ENCODE measurements at places on chromosomes 7 and 10.

DNA sequence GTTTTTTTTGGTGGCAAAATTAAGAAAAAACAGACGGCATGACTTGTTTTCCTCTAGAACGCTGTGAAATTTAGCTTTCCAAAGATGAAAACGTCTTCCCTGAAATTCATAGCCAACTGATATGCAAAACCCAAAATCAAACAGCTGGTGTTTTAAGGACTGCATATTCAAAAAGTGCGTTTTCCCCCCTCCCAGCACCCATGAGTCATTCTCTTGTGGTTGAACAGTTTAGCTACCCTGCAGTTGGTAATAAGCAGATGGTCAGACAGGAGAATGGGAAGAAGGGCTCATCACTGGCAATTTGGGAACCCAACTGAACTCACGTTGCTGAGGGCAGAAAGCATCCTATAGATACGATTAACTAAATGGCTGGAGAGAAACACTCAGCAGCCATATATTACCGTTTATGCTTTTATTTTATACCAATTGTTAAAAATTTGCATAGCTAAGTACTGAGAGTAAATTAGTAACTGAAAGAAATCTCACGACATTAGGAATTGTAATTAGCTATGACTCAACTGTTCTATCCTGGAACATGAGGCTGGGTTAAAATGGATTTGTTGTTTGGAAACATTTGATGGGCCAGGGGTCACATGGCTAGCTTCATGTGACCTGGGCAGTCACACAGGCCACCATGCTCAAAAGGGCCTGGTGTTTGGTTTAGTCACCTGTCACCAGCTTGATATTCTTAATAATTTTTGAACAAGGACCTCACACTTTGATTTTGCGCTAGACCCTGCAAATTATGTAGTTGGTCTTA lies 343.1 kb downstream of the PHTF2 start:
- no peak for DNase-seq

DNA sequence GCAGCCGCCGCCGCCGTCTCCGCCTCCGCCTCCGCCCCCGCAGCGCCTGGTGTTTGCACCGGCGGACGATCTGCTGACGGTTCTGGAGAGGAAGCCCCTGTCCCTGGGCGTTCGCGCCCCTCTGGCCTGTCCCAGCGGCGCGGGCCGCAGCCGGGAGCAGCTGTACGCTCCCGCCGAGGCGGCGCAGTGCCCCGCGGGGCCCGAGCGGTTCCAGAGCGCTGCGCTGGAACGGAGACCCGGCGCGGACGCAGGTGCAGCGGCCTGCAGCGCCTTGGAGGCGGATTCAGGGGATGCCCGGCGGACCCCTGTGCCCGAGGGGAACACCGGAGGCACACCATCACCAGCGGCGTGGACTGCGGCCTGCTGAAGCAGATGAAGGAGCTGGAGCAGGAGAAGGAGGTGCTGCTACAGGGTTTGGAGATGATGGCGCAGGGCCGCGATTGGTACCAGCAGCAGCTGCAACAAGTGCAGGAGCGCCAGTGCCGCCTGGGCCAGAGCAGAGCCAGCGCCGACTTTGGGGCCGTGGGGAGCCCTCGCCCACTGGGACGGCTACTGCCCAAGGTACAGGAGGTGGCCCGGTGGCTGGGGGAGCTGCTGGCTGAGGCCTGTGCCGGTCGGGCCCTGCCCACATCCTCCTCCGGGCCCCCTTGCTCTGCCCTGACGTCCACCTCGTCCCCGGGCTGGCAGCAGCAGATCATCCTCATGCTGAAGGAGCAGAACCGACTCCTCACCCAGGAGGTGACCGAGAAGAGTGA lies 24.8 kb upstream of the ZNF735 start:
- no peak for DNase-seq

- no peak for DNase-seq
Measured at GRCh38 chr7:138477581-138477980, 17.5 kb downstream of the TRIM24 start.

DNA sequence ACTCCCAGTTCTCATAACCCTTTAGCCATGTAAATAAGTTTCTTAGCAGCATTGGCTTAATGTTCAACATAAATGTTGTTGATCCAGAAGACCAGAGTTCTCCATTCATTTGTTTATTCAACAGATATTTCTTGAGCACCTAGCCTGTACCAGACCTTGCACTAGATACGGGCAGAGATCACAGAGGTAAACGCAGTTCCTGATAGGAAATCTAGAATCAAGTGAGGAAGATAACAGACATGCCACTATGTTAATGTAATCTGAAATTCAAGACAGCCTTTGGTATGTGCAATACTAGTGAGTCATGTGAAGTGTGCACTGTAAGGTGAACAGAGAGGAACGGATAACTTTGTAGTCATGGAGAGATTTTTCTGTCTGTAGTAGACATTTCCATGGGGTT lies 3.0 kb downstream of the BUB3 start:
- peak; percentile 68 for DNase-seq

DNA sequence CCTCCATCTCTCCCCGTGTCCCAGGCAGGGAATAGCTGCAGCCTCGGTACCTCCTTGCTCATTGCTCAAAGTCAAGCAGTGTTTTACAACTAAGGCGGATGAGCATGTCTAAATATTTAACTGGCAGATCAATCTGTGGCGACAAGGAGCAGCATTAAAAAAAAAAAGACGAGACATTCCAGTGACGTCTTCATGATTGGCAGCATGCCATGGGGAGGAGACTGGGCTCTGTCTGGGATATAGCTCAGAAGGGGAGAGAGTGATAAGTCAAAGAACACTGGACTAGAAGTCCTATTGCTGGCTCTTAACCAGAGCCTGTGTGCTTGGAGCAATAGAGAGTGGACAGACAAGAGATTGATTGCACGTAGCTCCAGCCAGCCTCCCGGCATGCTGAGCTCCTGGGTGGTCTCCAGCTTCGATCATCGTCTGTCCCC lies 287.5 kb upstream of the PODXL start:
- no peak for DNase-seq

GRCh38 chr7:41170466-41170865 lies 532.4 kb downstream of the INHBA start:
- DNase-seq: no peak

DNA sequence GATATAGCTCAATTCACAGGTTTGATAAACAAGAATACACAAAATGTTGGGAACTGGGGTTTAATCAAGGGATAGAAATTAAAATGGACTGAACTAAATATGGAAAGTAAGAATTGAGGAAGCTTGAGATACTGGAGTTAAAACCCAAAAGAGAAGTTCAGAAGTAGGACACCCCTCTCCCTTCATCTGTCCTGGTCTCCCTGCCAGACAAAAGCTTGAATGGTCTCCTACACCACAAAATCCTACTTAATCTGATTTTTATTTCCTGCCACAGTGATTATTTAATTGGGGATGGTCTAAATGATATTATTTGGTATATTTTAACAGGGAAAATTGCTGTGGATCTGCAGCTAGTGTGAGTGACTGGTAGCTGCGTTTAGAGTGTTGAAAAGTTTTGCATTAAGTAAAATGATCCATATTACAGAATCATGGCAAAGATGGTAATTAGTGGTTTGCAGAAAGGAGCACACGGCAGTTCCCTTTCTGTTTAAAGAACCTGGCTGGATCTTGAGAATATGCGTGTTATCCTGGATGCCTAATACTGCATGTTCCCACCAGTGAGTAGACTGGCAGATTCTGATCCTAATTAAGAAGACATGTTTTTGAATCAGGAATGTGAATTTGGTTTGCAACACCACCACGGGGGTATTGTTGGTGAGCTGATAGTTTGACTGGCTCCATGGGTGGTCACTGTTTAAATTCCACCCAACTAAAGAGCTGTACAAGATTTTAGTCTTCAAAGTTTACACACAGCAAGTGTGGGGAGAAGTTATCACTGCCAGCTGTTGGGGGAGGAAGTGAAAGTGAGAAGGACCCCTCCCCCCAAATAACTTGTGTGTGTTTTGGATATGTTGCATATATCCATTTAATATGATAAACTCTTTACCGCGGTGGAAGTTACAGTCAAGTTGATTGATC lies 5.5 kb downstream of the RBM20 start:
- no peak for DNase-seq

Measured in RWPE1 (cell line).